ENCODE measurements at places on chromosomes 1 and 21. TPM values are rescaled to one million over a fixed set of nuclear protein-coding genes. Genes with fewer than 3 reads are reported as not detected.

GRCh38 chr21:14988760-14989159 lies 76.0 kb downstream of the NRIP1 start:
- no peak for DNase-seq

SPRR2A gene
- polyA plus RNA-seq, result not detected

DNA sequence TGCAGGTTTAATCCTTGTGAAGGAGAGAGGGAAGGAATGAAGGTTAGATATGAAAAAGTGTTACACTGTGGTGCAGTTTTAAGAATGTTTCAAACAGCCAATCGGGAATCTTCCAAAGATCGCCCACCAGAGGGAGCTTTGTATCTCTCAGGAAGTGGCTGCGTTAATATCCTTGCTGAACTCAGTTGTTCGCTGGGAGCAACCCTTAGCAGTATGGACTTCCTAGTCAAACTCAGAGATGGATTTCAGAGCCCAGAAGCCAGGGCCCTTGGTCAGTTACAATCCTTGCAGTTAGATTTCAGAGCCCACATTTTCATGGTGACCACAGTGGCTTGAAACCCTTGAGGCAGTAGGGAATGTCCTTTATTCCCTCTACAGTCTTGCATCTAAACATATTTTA lies 136.2 kb downstream of the NTNG1 start:
- DNase-seq, result peak; percentile 2

GRCh38 chr1:113811156-113811887 lies 954 bp downstream of the RSBN1 start:
- no peak for DNase-seq

DNA sequence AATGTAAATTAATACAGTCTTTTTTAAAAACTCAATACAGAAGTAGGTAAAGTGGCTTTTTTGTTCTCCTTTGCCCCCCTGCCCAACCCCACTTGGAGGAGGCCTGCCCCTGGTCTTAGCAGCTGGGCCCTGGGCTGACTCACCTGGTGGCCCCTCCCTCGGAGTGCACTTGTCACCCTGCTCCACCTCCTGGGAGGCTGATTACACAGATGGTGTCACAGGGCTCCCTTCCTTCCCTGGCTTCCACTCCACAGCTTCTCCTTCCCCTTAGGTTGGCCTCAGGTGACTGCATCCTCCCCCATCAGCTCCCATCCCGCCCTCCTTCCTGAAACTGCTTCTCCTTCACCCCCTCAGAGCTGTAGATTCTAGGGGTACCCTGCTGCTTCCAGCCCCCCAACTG lies 11.7 kb upstream of the CAPN9 start:
- DNase-seq, result no peak

- DNase-seq, result no peak
These were observed 68.5 kb downstream of the NDUFS5 start for GRCh38 chr1:39094685-39095084.

DNA sequence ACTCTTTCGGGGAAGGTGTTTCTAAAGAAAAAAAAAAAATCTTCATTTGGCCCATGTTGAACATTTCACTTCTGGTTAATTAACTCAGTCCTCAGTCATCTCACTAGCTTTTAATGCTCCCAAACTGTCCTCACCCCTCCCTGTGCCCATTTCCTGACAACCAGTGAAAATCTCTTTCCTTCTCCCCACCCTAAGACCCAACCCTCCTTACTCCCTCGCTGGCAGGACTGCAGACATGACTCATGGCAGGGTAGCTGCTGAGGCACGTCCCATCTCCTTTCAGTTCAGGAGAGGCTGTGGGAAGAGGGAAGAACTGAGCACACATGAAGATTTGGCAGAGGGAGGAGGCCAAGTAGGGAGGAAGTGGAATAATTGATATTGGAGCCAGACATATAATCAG lies 12.6 kb downstream of the PKP1 start:
- peak; percentile 27 for DNase-seq

KCNT2 gene
- 1.4 TPM for polyA plus RNA-seq

GNAT2 gene
- 0.15 TPM for polyA plus RNA-seq

PDZK1 gene
- 0.15 TPM for polyA plus RNA-seq

PRKCZ gene
- 2.3 TPM for polyA plus RNA-seq

GRCh38 chr1:230104395-230105244 lies 37.6 kb downstream of the GALNT2 start:
- DNase-seq, result peak; percentile 98

OR10J1 gene
- polyA plus RNA-seq, result not detected

DNA sequence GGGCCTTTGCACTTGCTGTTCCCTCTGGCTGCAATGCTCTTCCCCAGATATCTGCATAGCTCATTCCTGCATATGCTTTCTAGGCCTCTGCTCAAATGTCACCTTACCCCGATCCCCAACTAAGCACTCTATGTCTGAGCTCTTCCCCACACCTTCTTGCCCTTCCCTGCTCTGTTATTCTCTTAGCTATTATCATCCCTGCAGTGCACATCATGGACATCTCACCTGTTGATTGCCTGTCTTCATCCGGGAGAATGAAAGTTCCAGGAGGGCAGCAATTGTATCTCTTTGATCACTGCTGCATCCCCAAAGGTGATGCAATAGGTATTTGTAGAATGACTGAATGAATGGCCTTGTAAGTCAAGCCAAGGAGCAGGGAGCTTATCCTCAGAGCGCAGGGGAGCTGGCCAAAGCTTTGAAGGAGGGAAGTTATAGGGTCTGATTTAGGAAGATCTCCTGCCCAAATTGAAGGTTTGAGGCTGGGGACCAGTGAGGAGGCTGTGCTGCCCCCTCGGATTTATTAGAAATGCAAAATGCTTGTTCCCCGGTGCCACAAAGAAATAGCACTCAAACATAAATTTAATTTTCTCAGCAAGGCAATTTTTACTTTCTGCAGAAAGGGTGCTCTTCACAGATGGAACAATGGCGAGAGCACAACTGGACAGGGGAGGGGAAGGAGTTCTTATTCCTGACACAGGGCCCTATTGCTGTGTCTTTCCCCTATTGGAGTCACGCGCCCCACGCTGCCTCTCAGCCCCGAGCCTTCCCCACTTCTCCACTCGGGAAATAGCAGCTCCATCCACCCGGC lies 631.1 kb downstream of the MATN1 start:
- DNase-seq, result no peak

- DNase-seq, result no peak
These were observed 1.4 kb upstream of the USP21 start for GRCh38 chr1:161157867-161158266.

DNA sequence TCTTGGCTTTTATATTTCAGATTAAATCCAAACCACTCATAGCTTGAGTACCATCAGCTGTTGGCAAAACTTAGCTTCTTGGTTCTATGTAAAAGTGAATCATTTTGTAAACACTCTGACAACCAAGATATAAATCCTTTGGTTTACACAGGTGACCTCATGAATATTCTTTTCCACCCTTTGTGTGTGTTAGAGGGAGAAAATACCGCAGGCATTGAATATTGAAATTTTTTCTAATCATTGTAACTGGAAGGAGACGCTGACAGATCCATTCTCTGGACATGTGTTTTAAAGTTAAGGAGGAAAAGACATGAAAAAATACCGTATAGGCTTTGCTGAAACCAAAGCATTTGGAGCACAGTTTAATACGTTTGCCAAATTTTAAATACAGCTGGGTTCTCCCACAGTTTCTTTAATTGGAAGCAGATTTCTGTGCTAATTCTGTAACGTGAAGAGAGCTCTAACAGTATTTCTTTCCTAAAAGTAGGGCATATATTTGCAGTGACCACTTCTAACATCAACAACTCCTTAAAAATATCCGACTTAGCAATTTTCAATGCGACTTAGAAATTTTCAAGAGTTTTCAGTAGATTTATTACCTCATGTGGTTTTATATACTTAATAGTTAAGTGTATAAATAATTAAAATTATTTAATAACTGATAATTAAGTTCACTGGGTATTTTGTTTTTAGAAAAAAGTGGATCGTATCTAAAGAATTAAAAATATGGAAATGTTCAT lies 388.2 kb downstream of the USP25 start:
- DNase-seq, result peak; percentile 78

CAPN9 gene
- polyA plus RNA-seq, result not detected

- DNase-seq, result no peak
These were observed 3.5 kb upstream of the PHC2 start for GRCh38 chr1:33434363-33434750.

BRINP2 gene
- 0.02 TPM for polyA plus RNA-seq

ZNF678 gene
- polyA plus RNA-seq, result 2.3 TPM

- no peak for DNase-seq
These were observed 12.6 kb downstream of the TINAGL1 start for GRCh38 chr1:31588751-31589515.

DNA sequence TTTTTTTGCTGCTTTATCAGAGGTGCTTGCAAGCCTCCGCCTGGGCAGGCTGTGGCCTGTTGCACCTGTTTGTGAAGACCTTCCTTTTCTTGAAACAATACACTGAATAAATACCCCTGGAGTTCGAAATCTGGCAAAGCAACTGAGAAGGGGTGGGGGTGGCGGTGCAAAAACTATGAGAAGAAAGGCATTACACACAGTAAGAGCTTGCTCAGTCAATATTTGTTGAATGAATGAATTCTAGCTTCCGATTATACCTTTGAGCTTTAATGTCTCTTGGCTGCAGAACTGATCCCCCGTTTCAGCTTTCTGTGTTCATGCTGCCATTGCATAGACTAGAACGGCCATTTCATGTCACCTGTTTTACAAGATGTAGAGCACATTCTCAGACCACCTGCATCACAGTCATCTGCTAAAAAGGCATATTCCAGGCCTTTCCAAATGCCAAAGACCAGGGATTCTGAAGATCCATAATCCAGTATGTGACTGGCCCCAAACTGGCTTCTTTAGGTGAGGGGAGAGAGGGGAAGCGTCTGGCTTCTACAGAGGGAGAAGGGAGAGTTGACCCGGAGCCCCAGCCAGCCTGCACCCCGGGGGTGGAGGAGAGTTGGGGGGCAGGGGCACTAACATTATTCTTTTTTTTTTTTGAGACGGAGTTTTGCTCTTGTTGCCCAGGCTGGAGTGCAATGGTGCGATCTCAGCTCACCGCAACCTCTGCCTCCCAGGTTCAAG lies 111.5 kb downstream of the ETS2 start:
- DNase-seq, result no peak

PRDX6 gene
- polyA plus RNA-seq, result 885 TPM

DNA sequence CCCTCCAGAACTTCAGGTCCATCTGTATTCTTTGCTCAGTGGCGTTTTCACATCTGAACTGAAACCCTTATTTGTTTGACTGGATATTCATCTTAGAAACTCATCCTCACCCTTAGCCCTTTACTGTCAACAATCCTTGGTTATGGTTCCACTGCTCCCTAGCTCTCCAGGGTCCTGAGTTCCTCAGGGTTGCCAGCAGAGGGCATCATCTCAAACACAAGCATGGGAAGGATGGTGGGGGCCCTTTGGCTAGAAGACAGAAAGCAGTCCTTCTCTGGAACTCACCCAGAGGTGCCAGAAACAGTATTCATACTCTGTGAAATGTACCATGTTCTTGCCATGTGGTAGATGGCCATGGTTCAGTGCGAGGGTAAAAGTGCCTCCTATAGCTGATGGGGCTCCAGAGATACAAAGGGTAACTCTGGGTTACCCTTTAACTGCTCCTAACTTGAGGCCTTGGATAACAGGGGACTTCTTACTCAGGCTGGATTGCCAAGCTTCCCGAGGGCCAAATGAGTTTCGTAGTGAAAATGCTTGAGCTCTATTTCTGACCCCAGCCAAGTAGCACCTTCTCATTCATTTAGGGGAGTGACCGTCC lies 11.3 kb downstream of the NCSTN start:
- no peak for DNase-seq

TCEA3 gene
- polyA plus RNA-seq, result 21.0 TPM

- DNase-seq, result no peak
These were observed at the start of gene EDARADD for GRCh38 chr1:236393681-236394481. Gene EDARADD, plus strand, starts transcription at chr1:236394286. Its CDS starts 159 bp downstream, at chr1:236394445.

GRCh38 chr1:50831300-50832061 lies 128.6 kb downstream of the FAF1 start:
- no peak for DNase-seq

DNA sequence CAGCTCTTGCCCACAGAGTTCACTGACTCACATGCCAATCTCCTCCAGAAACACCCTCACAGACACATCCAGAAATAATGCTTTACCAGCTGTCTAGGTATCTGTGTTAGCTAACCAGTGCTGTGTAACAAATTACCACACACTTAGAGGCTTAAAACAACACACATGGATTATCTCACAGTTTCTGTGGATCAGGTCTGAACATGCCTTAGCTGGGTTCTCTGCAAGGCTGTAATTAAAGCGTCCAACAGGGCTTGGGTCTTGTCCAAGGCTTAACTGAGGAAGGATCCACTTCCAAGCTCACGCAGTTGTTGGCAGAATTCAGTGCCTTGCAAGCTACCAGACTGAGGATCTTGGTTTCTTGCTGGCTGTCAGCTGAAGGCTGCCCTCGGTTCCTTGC lies 92.5 kb upstream of the RGS4 start:
- DNase-seq, result no peak

GRCh38 chr1:81547261-81547911 lies 253.3 kb upstream of the ADGRL2 start:
- DNase-seq, result no peak

SLC35F3 gene
- polyA plus RNA-seq, result 0.09 TPM

CTSE gene
- not detected for polyA plus RNA-seq

MAP10 gene
- 0.81 TPM for polyA plus RNA-seq

PHF13 gene
- polyA plus RNA-seq, result 9.4 TPM

GRCh38 chr1:27951396-27951795 lies 8.4 kb upstream of the XKR8 start:
- no peak for DNase-seq

- DNase-seq, result no peak
These were observed 37.6 kb downstream of the PDE4B start for GRCh38 chr1:65830306-65830705.

OPTC gene
- polyA plus RNA-seq, result not detected

DNA sequence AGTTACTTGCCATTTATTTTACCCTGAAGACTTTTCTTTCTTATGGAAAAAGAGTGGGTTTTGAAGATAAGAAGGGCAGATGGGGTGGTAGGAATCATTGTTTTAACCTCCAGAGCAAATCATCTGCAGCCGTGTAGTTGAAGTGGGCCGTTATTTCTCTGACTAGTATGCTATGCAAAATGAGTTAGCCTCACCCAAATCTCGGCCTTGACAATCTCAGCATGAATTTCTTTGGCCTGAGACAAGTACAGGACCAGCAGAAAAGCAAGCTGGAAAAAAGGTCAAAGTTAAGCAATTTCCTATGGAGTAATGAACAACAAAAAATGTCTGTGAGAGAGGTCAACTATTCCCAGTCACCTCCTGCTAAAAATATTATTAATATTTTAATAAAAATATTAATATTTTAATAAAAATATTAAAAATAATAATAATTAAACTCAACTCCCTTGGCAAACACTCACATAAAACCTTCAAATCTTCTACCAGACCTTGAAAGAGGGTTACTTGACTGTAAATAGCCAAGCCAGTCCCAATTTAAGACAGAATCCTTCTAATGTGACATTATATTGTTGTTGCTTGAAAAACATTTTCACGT lies 6.8 kb upstream of the TEKT2 start:
- no peak for DNase-seq

DNA sequence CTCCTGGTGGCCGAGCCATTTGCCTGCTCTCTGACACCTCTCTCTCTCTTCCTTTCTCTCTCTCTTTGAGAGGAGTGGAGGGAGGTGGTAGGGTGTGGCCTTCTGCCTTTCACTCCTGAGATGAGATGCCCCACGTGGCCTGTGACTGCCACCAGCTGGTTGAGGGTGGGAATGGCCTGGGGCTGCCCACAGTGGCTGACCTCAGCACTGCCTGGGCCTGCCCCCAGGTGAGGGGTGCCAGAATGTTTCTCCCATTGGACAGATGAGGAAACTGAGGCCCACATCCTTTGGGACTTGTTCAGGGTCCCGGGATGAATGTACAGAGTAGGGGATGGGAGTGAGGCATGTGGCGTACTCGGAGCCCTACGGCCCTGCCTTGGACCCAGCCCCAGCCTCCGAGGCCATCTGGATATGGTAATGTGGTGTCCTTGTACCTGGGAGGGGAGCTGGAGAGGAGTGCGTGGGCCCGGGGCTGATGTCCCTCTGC lies 12.7 kb upstream of the C1orf167 start:
- no peak for DNase-seq

All from BJ (cell line).